ENCODE measurements at places on chromosomes 11 and 22.
A peak's percentile ranks its signal among the peaks of the same experiment; 100 is the strongest.

GRCh38 chr11:75810637-75811390, 4.2 kb upstream of the UVRAG start:
- no peak for DNase-seq

GRCh38 chr11:27916541-27917100, 191.3 kb downstream of the KIF18A start:
- no peak for DNase-seq

DNA sequence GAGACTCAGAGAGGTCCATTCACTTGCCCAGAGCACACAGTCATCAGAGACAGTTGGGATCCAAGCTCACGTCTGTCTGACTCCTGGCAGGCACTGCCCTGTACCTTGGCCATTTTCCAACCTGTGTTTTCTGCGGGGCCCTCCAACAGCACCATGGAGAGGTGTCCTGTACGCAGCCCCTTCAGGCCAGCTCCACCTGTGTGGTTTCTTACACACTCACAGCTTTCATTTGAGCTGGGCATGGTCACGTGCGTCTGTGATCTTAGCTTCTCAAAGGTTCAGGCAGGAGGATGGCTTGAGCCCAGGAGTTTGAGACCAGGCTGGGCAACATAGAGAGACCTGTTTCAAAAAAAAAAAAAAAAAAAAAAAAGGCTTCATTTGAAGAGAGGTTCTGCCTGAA, 24.4 kb downstream of the TOM1 start:
- no peak for DNase-seq

- DNase-seq = no peak
Measured at GRCh38 chr11:9052316-9052715, 39.1 kb downstream of the SCUBE2 start.

GRCh38 chr11:59615120-59615636, 396 bp downstream of the OSBP start:
- DNase-seq = peak; percentile 72

GRCh38 chr11:7964873-7965272, 374 bp downstream of the NLRP10 start:
- no peak for DNase-seq

DNA sequence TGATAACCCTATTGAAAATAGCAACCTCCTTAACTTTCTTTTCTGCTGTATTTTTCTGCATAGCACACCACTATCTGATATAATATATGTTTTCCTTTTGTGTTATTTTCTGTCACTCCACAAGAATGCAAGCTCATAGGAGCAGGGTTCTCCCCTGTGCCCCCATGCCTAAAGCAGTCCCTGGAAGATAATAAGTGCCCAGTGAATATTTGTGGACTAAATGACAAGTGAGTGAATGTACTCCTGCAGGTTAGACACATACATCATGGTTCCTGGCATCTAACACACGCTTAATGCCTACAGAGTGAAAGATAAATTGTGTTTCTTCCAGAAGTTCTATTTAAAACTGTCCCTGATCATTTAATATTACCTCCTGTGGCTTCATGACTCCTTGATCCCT, 23.9 kb upstream of the OR9Q2 start:
- DNase-seq = no peak

DNA sequence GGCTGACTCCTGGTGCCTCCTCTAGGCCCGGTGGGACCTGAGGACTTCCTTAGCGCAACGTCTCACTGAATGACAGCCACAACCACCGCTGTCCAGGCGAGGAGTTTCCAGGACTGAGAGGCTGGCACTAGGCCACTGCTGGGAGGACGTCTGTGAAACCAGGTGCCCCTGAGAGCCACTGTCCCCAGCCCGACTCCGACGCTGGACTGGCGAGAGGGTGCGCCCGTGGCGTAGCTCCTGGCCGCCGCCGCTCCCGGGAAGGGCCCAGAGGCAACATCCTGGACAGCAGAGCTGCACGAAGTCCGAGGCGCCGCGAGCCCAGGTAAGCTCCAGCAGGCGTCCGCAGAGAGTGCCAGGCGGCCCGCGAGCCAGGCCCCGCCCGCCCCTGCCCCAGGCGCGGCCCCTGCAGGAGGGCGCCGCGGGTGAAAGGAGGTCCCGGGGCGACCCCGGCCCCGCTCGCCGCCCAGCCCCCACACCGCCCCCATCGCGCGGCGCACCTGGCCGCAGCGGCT, 525 bp downstream of the DGCR2 start:
- DNase-seq = no peak

- DNase-seq = no peak
Measured at GRCh38 chr11:4006946-4007680, 87.5 kb upstream of the RRM1 start.

DNA sequence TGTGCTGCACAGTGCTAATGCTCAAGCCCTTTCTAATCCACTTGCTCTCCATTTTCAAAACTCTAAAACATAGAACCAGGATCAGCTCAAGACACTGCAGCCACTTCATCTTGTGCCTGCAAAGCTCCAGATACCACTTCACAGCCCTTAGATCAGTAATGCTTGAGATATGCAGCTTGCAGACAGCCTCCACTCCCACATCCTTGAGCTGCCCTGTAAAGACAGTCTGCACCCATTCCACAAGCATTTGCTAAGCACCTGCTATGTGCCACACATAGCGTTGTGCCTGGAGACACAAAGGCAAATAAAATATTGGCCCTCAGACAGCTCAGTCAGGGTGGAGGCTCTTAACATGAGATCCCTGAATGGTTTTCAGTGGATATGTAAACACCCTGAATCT, 192.5 kb upstream of the SNX19 start:
- DNase-seq = no peak

DNA sequence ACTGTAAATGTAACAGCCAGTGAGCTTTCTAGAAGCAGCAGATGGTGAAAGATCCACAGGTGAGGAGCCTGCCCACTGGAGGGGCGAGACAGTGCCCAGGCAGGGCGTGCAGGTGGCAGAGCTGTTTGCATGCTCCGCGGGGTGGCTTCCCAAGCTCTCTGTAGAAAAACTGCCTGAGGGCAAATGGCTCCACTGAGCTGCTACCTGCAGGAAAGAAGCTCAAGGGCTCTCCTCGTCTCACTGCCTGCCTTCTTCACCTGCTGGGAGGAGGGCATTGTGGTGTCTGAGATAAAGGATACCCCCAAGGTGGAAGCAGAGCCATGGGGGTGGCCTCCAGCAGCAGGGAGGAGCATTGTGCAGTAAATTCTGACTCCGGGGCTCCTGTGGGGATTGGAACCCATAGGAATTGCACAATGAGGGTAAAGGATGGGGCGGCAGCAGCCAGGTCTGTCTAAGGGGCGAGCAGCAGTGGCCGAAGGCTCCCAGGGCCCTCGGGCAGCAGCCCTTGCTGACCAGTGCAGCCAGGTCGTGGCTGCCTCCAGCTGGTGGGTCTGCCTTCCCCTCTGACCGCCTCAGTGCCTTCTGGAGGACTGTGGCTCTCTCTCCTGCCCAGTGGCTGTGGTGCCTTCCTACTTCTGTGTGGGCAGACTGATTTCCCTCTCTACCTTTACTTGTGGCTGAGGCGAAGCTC, 28.0 kb upstream of the CABP7 start:
- no peak for DNase-seq

- DNase-seq = no peak
Measured at GRCh38 chr11:112364962-112365481, 104.4 kb upstream of the PLET1 start.

GRCh38 chr11:125397421-125397820, 98.6 kb downstream of the FEZ1 start:
- DNase-seq = no peak

- no peak for DNase-seq
Measured at GRCh38 chr22:39996732-39997131, 2.0 kb downstream of the FAM83F start.

DNA sequence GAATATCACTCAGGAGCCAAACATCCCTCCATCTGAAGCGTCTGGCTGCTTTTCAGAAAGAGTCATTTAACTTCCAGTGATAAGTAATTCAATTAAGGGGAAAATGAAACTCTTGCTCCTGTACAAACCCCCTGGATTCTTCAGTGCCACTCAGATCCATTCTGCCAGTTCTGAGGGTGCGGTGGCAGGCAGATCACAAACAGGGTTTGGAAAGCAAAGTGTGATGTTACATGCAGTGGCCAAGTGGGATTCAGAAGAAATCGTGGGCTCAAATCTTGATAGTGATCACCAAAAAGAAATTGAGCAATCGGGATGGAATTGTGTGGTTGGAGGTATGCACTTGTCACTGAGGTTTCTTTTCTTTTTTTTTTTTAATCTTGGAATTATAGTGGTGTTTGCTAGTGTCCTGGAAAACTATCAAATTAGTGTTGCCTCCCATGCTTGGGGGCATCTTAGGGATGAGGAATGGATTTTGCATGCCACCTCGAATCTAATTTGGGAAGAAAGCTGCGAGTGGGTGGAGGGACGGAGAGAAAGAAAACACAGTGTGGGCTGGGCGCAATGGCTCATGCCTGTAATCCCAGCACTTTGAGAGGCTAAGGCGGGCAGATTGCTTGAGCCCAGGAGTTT, 22.5 kb upstream of the RTL6 start:
- no peak for DNase-seq

GRCh38 chr11:35916270-35916669, 27.6 kb upstream of the LDLRAD3 start:
- DNase-seq = no peak

GRCh38 chr11:122979815-122980595, 1.6 kb downstream of the BSX start:
- DNase-seq = no peak

All from effector memory CD4-positive, alpha-beta T cell (primary cell).